ENCODE measurements at places on chromosomes 5 and 9.
A peak's percentile ranks its signal among the peaks of the same experiment; 100 is the strongest.

DNA sequence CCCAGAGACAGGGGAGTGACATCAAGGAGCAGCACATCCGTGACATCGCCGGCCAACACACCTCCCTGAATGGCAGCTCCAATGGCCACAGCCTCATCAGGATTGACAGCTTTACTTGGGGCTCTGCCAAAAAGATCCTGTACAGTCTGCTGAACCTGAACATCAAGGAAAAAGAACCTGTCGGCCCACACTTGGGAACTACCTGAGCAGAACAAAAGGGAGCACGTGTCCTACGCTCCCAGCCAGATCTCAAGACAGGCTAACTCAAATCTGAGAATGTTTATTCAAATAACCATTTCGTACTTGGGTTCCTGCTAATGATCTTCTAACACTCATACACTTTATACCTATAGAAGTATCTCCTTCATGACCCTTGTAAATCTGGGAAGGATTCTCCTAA lies 15.3 kb downstream of the HSPA9 start:
- no peak for DNase-seq

GRCh38 chr5:150052956-150053712 lies 33.2 kb downstream of the CSF1R start:
- no peak for DNase-seq

DNA sequence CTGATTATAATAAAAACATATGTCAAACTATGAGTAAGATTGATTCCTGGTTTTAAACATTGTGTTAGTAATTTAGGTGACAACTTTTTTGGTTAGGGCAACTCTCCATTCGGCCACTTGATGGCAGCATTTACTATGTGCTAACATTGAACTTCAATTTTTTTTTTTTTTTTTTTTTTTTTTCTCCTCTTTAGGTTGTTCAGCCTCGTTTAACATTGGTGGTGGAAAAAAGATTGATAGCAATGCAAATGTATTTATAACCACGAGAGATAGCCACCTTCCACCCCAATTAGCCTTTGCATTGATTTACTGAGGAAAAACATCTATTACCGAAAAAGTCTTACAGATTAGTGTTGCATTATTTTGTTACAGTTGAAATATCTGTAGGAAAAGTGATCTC lies 159.1 kb downstream of the CSNK1G3 start:
- DNase-seq, result peak; percentile 27

- DNase-seq, result no peak
Measured at GRCh38 chr9:133768371-133768858, 30.3 kb upstream of the SARDH start.

DNA sequence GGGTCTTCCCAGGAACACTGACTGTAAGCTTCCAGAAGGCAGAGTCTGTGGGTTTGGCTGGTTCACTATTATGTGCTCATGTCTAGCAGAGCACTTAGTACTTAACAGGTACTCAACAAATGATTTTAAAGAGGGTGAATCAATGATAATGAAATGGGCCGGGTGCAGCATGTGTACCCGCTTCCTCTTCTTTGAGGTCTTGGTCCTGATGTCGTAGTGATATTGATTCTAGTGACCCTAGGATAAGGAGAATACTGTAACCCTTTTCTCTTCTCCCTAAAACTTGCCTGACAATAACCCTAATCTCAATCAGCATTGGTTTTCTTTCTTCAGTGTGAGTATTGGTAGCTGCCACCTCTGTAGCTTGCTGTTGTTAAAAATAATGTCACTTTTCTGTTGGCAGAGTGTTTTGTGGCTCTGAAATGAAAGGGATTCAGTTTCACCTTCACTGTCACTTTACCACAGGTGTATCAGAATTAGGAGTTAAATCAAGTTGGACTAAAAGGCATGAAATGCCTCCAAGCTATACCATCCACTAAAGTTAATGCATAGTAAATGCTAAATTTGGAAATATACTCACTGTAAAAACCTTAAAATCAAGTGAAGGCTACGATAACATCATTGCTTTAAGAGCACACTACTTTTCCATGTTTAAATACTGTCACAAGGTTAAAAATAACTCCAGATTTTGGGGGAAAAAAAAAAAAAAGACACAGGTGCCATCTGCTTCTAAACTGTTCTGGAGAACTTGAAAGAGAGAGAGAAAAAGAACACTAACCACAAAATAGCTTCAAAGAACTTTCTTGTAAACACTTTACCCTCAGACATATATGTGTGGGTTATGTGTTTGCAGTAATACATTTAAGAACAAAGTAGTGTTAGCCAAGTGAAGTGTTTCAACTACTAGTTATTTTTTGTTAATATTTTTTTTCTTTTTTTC lies 6.0 kb downstream of the CAMK4 start:
- no peak for DNase-seq

GRCh38 chr9:134320126-134320867 lies 6.0 kb upstream of the RXRA start:
- DNase-seq, result no peak

- no peak for DNase-seq
Measured at GRCh38 chr9:118929287-118929686, 439.9 kb downstream of the BRINP1 start.

GRCh38 chr5:94376672-94377345 lies 241.6 kb downstream of the KIAA0825 start:
- no peak for DNase-seq

DNA sequence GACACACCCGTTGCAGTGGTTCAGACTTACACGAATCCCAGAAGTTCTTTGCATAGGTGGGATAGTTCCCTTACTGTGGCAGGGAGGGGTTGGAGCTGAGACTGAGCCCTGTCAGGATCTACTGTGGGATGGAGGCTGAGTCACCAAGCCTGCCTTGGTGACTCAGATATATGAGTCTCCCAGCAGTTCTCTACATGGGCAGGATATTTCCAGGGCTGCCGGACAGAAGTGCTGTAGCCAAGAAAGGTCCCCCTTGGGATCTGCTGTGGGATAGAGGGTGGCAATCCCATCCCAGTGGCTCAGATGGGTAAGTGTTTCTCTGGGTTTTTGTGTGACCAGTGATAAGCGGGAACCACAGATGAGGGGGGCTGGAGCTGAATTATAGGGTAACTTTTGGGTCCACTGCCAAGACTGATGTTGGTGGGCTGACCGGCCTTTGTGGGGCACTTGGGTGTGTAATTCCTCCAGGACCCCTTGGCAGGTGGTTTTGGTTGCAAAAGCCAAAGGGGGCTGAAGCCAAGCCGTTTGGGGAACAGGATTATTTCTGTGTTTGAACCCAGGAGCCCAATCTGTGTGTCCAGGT lies 18.7 kb downstream of the XRCC4 start:
- no peak for DNase-seq

DNA sequence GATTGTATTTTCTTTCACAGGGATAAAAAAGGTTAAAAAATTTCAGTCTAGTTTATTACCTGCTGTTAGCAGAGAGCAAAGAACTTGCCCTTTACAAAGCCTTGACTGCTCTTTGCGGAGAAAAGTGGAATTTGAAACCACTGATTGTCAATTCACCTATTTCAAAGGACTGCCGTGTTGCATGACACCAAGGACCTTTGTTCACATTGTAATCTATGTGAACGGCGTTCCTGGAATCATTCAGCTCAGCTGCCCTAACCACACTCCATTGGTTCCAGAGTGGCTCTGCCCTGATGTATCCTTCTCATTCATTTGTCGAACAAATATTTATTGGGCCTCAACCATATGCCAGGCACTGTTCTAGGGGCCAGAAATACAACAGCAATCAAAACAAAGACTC lies 377.5 kb upstream of the RFX3 start:
- DNase-seq, result no peak

GRCh38 chr5:57895766-57896165 lies 413.2 kb upstream of the ACTBL2 start:
- no peak for DNase-seq

DNA sequence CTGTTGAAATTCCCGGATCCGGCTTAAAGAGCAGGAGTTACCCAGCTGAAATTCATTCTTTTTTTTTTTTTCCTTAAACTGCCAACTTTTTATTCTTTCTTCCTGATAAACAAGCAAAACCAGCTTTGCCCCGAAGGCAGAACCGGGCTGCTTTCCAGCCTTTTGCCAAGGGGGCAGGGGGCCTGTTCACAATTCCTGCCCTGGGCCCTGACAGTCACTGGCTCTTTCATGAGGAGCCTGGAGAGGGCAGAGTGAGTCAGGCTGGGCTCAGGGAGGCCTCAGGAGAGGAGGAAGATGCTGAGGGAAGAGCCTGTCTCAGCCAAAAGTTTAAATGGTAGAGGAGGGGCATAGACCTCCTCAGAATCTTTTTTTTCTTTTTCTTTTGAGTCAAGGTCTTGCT lies 4.8 kb downstream of the GLIPR2 start:
- DNase-seq, result no peak

DNA sequence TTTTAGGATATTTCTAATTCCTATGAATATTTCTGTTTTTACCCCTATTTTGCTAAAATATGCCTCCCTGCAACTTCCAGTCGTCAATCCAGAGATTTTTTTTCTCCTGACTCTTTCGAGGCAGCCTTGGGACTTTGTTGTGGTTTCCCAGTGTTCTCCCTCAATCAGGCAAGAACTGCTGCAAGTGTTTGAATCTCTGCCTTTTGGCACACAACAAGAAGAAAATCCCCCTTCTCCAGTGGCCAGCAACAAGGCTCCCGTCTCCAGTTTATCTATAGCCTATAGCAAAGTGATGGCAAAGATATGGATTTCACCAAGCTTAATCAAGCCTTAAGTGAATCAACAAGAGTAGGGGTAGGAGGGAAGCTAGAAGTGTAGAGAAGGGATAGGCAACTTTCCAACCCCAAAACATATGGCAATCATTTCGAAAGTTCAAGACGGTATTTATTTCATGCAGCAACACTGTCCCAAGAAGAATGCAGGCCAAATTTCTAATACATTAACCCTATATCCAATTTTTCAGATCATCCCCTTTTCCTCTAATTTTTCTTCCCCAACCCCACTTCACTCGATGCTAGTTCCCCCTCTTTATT lies 37.7 kb upstream of the PAPPA start:
- DNase-seq, result no peak

GRCh38 chr5:74424162-74424868 lies 216.2 kb downstream of the ENC1 start:
- no peak for DNase-seq

- DNase-seq, result no peak
Measured at GRCh38 chr5:65797481-65797880, 75.5 kb downstream of the NLN start.

GRCh38 chr9:95021166-95021886 lies 294.8 kb downstream of the AOPEP start:
- DNase-seq, result no peak

DNA sequence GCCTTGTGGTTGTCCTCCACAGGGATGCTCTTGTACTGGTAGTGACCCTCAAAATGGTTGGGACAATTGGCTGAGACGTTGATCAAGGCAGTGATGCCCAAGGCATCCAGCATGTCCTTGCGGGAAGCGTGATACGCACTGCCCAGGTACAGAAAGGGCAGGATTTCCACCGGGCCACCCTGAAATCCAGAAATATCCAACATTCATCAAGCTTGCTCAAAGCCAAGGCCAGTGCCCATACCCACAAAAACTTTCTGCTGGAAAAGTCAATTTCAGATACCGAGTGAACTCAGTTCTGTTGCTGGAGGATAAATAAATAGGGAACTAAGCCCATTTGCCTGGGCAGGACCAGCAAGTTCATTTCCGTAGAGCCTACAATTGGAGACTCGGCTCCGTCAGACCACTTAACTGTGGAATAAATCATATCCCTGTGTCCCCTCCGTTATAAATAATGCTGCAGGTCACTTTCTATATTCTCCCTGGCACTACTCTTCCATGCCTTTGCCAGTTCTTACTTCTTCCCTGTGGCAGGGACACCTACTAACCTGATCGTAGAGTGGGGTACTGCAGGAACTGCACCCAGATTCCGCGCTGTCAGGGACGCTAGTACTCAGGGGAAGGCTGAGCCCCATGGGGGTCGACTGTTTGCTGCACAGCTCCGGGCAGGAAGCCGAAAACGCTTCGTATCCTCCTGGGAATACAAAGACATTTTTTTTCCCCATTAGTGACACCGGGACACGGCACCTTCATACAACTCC lies 1.2 kb downstream of the DUSP1 start:
- no peak for DNase-seq

DNA sequence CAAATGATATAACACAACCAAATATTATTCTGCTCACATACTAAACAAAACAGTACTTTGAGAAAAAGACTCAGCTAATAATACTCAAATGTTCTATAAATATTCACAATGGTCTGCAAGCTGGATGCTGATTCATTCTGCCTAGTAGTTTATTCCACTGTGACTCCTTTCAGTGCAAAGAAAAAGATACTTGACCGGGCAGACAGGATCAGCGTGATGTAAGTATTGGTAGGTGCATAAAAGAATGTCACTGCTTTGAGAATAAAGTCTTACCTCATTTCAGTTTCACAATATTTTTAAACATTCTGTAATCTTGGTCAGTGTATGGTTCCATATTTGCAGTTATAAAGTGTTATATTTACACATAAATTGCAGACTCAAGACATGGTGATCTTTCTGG lies 223.0 kb upstream of the NUDT12 start:
- no peak for DNase-seq

- DNase-seq, result peak; percentile 50
Measured at GRCh38 chr5:148443998-148444397, 60.2 kb downstream of the FBXO38 start.

DNA sequence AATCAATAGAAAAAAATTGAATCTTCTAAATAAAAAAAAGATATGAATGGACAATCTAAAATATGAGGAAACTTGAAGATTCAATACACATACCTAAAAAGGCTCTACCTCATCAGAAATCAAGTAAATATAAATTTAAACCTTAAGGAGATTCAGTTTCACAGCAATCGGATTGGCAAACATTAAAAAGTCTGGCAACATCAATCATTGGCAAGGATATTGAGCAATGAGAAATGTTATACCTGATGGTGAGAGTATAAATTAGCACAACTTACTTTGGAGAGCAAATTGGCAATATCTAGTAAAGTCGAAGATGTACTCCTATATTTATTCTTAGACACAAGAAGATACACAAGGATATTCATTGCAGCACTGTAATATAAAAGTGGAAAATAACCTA lies 274.3 kb upstream of the EFNA5 start:
- no peak for DNase-seq

DNA sequence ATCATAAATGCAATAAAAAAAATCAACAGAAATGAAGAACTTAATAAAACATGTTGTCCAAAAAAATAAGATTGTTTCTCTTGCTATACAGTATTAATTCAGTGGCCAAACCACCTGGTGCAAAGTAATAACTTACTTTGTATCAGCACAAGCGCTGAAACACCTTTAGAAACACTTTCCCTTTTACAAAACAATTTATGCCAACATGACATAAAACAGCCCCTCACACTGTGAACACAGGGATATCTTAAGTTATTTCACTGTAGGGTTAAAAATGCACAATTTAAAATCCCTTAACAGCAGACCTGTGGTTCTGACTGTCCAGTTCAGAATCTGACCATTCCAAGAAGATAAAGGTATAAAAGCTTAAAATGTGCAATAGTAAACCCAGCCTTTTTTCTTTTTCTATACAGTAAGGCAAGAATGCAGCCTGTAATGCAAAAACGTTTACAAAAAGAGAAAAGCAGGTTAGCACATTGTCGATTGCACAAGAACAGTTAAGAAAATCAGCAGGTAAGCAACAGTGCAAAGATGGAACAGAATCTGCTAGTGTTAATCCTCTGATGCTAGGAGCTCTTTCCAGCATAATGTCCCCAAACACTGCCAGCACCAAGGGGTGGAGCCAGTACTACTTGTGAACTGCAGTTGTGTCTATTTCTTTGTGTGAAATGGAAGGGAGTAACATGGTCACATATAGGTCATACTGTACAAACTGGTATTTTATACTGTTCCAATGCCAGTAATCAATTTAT lies 21.6 kb downstream of the RAB14 start:
- no peak for DNase-seq

GRCh38 chr9:114291064-114291474 lies 31.8 kb upstream of the ORM1 start:
- DNase-seq, result no peak

- no peak for DNase-seq
Measured at GRCh38 chr5:17365811-17366138, 132.3 kb upstream of the TAF11L2 start.

All from glomerular endothelial cell (primary cell).